Esophagus squamous epithelium (tissue), 5 donors: ENCODE measurements at places on chromosomes 2 and 18. TPM values are rescaled to one million over a fixed set of nuclear protein-coding genes. Genes with fewer than 3 reads are reported as not detected.

The IL1A gene
- total RNA-seq, result 3.3 TPM

The DPP10 gene
- 0.38 TPM for total RNA-seq

The SLC66A3 gene
- 19.0 TPM for total RNA-seq

The PROC gene
- not detected for total RNA-seq

The SLC38A11 gene
- not detected for total RNA-seq
